ENCODE measurements at places on chromosomes 7 and 10.

- DNase-seq, result no peak
Measured at GRCh38 chr10:92855560-92855959, 7.2 kb downstream of the EXOC6 start.

GRCh38 chr10:32972460-32972859 lies 14.4 kb upstream of the ITGB1 start:
- DNase-seq, result no peak

DNA sequence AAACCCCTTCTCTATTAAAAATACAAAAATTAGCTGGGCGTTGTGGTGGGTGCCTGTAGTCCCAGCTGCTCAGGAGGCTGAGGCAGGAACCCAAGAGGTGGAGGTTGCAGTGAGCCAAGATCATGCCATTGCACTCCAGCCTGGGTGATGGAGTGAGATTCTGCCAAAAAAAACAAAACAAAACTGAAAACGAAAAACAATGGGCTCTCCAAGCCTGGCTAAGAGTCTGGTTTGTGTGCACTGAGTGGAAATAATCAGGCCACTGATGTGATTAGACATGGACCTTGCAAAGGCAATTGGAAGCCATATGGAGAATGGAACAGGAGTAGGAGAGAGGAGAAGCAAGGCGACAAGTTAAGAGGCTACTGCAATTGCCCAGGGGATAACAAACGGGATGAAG lies 60.1 kb upstream of the GSDME start:
- DNase-seq, result no peak

GRCh38 chr10:34145715-34146114 lies 669.4 kb downstream of the PARD3 start:
- DNase-seq, result no peak

GRCh38 chr10:8444630-8445029 lies 390.1 kb downstream of the GATA3 start:
- DNase-seq, result no peak

DNA sequence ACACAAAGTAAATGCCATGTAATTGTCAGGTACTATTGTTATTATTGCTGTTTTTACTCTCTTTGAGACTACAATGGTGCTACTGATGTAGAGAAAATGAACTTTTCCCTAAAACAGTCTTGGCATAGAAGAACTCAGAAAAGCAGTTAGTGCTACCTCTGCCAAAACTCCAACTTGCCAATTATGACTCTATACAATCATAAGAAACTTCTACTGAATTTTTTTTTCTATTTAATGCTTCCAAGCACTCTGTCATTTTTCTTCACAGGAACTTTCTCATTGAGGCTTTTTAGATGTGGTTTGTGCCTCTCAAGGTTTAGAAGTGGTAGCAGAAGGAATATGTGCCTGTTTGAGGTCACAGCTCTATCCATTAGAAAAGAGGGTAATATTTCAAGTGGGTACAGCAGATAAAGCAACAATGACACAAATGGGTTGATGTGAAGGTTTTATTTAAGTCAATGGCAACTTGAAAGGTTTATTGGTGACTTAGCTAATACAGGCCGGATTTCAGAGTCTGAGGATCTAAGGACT lies 64.0 kb upstream of the FERD3L start:
- no peak for DNase-seq

DNA sequence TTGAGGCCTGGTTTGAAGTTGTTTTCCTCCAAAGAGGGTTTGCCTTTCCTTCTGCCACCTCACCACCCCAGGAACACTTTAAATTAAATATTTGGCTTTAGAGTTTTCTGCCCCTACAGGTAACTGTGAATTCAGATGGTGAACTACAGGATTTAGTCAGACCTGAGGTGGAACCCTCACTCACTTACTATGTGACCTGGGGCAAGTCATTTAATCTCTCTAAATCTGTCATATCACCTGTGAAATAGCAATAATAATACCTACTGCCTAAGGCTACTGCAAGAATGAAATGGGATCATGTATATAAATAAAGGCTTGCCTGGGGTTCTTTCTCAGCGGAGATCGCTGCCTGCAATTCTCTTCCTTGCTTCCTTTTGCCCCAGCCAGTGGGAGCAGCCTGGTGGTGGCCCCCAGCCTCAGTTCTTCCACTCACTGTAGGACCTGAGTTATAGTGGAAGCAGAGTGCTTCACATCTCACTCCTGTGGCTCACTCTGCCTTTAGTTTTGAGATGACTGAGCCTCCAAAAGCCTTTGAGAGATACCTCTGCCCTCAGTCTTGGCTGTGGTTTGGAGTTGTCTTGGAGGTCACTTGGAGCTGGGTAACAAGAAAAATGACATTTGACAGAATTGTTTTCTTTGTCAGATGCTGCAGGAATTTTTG lies 6.1 kb upstream of the ANKRD2 start:
- no peak for DNase-seq

DNA sequence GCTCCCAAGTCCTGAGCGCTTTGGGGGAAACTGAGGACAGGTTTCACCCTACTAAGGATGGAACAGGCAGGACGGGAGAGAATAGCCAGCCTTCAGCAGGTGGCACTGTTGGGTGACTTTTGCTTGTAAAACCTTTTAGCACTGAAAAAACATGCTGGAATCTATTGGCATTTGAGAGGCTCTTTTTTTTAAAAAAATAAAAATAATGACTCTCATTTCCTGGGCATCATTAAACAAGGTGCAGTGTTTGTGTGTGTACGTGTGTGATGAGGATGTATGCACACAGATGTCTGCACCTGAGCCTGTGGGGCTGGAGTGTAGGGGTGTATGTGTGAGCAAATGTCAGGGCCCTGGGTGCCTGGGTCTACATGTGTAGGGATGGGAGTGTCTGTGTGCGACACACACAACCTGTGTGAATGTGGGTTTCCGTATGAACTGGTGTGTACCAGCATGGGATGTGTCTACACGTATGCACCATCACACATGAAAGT lies 177.9 kb downstream of the RPS24 start:
- peak; percentile 64 for DNase-seq

GRCh38 chr7:116228241-116228640 lies 17.9 kb downstream of the TES start:
- DNase-seq, result no peak

GRCh38 chr7:128735436-128735835 lies 3.7 kb upstream of the CALU start:
- DNase-seq, result no peak

DNA sequence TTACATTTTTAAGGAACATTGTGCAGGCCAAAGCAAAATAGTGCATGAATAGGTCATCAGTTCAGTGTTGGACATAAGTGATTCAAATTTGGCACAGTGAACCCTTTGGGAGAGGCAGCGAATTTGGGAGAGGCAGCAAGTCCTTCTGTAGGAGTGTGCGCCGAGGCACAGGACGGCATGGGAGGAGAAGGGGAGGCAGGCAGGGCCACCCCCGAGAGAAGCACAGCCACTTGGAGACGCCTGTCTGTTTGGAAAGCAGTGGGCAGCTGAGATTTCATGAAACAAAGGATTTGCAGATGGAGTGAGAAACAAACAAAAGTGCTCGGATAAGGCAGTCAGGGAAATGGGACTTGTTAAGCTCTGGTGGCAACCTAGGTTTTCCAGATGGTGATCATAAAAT lies 30.6 kb downstream of the VIPR2 start:
- DNase-seq, result no peak

- peak; percentile 35 for DNase-seq
Measured at GRCh38 chr7:17600340-17600752, 301.9 kb downstream of the AHR start.

GRCh38 chr10:82558014-82558607 lies 683.1 kb downstream of the NRG3 start:
- no peak for DNase-seq

GRCh38 chr7:51295440-51296245 lies 21.0 kb downstream of the COBL start:
- DNase-seq, result no peak

DNA sequence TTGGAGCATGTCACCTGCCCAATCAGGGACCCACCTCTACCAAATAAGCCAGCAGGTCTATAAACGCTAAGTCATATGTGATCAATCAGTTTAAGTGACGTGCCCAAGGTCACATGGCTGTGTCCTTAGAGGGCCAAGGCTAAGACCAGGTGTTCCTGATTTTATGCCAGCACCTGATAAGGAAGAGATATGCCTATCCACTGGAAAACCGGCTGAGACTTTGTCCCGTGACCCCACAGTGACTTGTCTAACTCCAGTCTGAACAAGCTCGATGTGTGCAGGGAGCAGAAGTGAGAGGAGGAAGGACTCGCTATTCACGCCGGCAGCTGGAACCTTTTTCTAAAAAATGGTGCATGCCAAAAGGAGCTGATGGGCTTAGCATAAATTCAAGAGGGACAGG lies 57.0 kb downstream of the PRKAG2 start:
- no peak for DNase-seq

- DNase-seq, result no peak
Measured at GRCh38 chr10:96288151-96288621, 16.0 kb upstream of the DNTT start.

- DNase-seq, result no peak
Measured at GRCh38 chr7:32616625-32617024, 121.3 kb downstream of the AVL9 start.

DNA sequence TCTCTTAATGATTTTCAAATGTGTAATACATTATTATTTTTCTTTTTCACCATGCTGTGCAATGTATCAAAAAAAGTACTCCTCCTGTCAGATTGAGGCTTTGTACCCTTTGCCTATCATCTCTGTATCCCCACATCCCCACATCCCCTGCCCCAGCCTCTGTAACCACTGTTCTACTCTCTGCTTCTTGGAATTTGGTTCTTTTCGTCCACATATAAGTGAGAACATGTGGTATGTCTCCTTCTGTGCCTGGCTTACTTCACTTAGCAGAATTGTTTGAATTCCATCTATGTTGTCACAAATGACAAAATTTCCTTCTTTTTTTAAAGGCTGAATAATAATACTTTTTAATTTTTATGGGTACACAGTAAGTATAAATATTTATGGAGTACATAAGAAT lies 13.8 kb downstream of the TAF3 start:
- no peak for DNase-seq

DNA sequence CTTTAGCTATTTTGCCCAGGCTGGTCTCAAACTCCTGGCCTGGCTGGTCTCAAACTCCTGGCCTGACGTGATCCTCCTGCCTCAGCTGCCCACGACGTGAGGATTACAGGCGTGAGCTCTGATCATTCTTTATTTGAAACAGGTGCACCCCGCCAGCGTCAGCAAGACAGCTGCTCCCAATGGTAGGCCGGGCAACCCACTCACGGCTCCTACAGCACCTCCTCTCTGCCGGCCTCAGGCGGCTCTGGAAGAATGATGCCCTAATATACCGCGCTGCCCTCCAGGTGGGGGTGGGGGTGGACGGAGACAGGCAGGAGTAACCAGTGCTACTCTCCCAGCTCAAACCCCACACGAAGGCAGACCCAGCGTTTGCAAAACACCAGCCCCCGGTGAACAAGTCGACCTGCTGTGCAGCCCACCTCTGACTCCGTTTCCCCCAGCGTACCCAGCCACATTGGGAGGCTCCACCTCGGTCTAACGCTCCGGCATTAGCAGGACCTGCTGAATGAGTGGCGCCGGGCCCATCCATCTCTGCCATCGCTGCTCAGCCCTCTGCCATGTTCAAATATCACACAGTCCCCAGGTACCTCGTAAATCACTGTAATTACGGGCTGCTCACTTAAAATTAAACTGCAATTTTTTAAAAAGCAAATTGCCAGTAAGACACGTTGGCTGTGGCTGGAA lies 148.6 kb downstream of the ELFN1 start:
- no peak for DNase-seq

DNA sequence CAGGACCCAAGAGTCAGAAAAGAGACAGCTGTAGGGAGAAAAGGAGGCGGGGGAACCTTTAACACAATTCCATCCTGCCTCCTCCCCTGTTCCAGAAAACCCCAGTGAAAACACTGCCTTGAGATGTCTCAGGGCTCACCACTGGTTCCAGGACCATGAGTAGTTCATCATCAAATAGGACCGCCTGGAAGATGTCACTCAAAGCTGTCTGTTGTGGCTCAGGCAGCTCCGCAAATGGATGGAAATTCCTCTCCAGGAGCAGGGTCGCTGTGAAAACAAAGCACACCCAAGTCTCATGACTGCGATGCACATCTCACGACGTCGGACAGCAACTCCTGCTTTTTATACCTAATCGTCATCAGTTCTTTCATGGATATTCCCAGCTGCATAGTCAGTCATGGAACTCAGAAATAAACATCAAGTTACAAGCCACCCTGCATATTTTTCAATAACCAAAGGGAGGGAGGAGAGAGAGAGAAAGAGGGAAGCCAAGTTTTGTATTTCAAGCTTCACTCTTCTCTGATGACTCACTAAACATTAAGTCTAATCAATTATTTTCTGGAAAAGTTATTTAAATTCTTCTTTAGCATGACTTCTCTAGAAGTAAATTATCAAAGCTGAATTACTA lies 49.2 kb downstream of the GSDME start:
- DNase-seq, result no peak

GRCh38 chr7:92848851-92849250 lies 12.5 kb upstream of the CDK6 start:
- DNase-seq, result no peak

- no peak for DNase-seq
Measured at GRCh38 chr10:27759483-27760272, 14.1 kb upstream of the MKX start.

DNA sequence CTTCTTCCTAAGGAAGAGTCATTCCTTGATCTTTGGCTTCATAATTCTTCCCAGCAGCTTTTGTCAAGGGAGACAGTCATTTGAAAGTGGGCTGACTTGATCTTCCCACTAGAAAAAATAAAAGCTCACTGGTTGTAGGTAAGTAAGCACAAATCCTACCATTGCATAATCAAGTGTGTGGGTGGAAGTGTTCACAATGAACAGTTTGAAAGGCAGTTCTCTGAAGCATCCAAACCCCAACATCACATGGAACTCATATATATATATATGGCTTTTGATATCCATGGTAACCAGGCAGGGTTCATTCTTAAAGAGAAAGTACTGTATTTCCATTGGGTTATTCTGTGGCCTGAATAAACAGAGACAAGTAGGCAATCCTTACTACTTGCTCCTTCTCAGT lies 51.6 kb downstream of the ARMH3 start:
- no peak for DNase-seq

DNA sequence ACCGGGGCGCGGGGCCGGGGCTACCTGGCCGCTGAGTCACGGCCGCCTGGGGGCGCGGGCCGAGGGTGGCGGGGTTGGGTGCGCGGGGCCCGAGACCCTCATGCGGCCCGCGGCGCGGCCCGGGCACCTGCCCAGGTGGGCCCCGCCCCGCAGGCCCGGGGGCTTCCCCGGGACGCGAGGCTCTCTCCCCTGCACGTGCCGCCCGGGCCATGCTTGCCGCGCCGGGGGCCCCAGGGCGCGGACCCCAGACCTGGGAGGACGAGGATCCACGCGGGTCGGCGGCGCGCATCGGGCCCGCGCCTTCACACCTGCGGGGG lies 402 bp downstream of the MAFK start:
- no peak for DNase-seq

GRCh38 chr10:103442031-103442461 lies 10.1 kb downstream of the CALHM2 start:
- DNase-seq, result no peak

DNA sequence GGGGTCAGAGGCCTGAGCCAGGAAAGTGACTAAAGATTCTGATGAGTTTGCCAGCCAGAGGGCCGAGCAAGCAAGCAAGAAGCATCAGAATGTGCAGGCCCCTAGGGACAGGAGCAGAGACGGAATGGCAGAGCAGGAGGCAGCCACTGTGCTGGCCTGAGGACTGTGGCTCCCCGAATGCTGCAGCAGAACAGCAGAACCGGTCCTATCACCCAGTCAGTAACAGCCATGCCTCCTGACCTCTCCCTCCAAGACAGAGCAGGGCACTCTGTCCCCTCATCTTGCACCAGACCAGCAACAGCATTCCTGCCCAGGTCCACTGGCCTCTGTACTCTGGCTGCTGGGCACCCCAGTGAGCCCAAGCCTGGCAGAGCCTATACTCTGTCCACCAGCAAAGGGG lies 85.9 kb downstream of the ARHGAP22 start:
- no peak for DNase-seq
